H1 (cell line): ENCODE measurements at places on chromosomes 7 and 10. TPM values are rescaled to one million over a fixed set of nuclear protein-coding genes. Genes with fewer than 3 reads are reported as not detected.

Gene GIMAP2
- not detected in 2 replicates for polyA plus RNA-seq

Gene CLDN4
- polyA plus RNA-seq: 69.3 and 112 TPM in 2 replicates

Gene PPP3CB
- 8.2 and 10.5 TPM in 2 replicates for polyA plus RNA-seq

Gene NXPH1
- polyA plus RNA-seq: 0.14 and 0.24 TPM in 2 replicates

DNA sequence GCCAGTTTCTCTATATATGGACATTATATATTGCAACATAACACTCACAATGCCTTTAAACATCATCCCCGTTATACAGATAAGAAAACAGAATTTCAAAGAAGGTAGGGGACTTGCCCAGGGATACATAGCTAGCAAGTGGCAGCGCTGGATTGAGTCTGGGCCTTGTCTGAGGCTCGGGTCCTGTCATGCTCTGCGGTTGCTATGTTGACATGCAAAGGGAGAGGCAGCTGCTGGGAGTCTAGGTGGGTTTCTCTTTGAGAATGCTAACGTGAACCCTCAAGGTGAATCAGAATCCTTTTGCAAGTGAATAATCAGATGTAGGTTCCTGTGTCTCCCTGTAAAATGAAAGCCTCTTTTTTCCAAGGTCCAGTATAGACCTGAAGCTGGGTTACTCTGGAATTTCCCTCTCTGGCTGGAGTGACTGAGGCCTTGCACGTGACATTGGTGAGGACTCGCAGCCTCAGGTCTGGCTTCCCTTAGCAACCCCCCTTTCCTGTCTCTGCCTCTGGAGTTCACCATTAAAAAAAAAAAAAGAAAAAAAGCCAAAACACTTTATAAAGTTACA, 38.9 kb downstream of the TCF7L2 start:
- H3K4me3 ChIP-seq: no peak overlapping the region
- H3K4me1 ChIP-seq: peaks cover 38% of the 10 kb centered on the region
- no peak for DNase-seq

GRCh38 chr7:116918704-116919103, 34.6 kb upstream of the ST7 start:
- no peak overlapping the region for H3K4me3 ChIP-seq
- no peak overlapping the region for H3K27ac ChIP-seq
- no peak for DNase-seq
- H3K27me3 ChIP-seq: no peaks in the 10 kb centered on the region
- no peaks in the 10 kb centered on the region for H3K4me1 ChIP-seq

GRCh38 chr10:1432161-1432560, 305.2 kb downstream of the ADARB2 start:
- no peak overlapping the region for H3K4me3 ChIP-seq
- no peaks in the 10 kb centered on the region for H3K27me3 ChIP-seq
- H3K4me1 ChIP-seq: no peaks in the 10 kb centered on the region; the same call in 1 of the 2 replicates
- no peak overlapping the region for H3K27ac ChIP-seq
- H3K36me3 ChIP-seq: no peaks in the 10 kb centered on the region
- DNase-seq: no peak

- H3K27me3 ChIP-seq: no peaks in the 10 kb centered on the region
- no peak for DNase-seq
- H3K36me3 ChIP-seq: no peaks in the 10 kb centered on the region
- no peak overlapping the region for H3K27ac ChIP-seq
- no peak overlapping the region for H3K4me3 ChIP-seq
- no peaks in the 10 kb centered on the region for H3K4me1 ChIP-seq
Observed at GRCh38 chr7:120825152-120825551, 32.8 kb downstream of the TSPAN12 start.

DNA sequence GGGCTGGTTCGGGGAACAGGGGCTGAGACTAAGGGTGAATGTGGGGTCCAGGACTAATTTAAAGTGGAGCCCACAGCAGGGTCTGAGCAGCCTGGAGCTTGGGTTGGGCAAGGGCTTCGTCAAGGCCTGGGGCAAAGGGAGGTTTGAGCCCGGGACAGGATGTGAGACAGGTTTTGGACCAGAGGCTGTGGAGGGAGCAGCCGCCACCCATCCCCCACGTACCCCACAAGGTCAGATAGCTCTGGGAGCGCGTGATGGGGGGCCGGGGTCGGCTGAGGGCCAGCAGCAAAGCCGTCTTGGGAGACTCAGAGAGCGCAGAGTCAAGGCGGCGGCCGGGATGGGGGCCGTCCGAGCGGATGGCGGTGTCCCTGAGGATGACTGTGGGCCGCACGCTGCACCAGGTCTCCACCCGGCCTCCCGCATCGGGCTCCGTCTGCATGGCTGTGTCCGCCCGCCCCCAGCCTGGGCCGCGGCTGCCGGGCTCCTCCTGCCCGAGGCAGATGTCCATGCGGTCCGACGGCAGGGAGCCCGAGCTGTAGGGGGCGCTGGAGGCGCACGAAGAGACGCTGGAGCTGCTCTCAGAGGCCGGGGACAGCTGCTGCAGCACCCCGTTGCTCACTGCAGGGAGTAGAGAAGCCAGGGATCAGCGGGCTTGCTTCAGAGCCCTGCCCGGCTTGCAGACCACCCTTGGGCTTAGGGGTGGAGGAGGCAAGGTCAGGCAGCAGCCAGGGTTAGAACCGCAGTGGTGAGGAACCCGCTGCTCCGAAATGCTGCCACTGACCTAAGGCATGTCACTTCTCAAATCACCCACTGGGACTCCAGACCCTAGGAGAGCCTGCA, 12.1 kb downstream of the PDZD7 start:
- H3K4me3 ChIP-seq: peak overlapping the region; percentile 59
- peaks cover 10% of the 10 kb centered on the region for H3K4me1 ChIP-seq
- no peaks in the 10 kb centered on the region for H3K36me3 ChIP-seq
- H3K27me3 ChIP-seq: peaks cover 25% of the 10 kb centered on the region
- no peak overlapping the region for H3K27ac ChIP-seq

DNA sequence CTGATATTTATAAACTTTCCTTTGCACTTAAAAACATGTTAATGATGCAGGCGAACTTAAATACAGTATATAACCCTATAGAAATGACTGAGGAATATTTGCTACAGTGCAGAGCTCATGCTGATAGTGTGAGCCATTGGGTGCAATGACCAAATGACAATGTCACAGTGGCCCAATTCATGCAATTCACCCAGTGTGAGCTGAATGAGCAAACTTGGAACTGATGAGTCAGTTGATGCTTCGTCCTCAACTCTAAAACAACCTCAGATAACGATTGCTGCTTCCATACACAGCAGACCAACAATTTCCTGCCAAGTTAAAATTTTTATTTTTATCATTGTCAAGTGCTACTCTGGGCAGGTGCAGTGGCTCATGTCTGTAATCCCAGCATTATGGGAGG, 12.1 kb upstream of the ZC3HAV1L start:
- H3K27me3 ChIP-seq: no peaks in the 10 kb centered on the region
- no peak overlapping the region for H3K4me3 ChIP-seq
- no peak overlapping the region for H3K27ac ChIP-seq
- H3K36me3 ChIP-seq: peaks cover 8% of the 10 kb centered on the region

- no peak overlapping the region for H3K4me3 ChIP-seq
- no peak overlapping the region for H3K27ac ChIP-seq
Observed at GRCh38 chr7:19705663-19706062, 3.2 kb downstream of the POLR1F start.

- peaks cover 10% of the 10 kb centered on the region for H3K4me1 ChIP-seq
- H3K27ac ChIP-seq: no peak within 1 kb of the TSS
- H3K4me3 ChIP-seq: peak within 1 kb of the TSS; percentile 81
Observed at GRCh38 chr10:17228091-17229015, at the start of gene VIM. VIM (plus strand) TSS chr10:17228241; CDS start chr10:17229423, 1,182 bp downstream.

DNA sequence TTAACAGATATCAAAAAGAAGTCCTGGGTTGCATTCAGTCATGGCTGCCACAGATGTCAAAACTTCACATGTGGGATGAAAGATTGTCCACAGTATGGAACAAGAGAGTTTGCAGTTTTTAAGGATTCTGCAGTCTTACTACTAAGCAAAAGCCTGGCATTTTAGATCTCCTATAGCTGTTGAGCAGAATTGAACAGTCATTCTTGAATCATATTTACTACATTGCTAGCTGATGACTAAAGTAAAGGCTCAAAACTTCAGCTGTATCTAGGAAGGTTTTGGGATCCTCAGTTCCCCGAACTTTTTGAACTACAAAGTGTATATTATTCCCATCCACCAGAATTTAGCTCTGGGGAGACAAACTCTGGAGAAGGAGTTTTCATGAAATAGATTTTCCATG, 31.0 kb downstream of the BET1 start:
- H3K27me3 ChIP-seq: no peaks in the 10 kb centered on the region
- H3K4me1 ChIP-seq: no peaks in the 10 kb centered on the region
- H3K27ac ChIP-seq: no peak overlapping the region
- no peaks in the 10 kb centered on the region for H3K36me3 ChIP-seq
- no peak overlapping the region for H3K4me3 ChIP-seq

GRCh38 chr7:25857376-25858067, 294.5 kb upstream of the NFE2L3 start:
- peak overlapping the region; percentile 41 for H3K4me3 ChIP-seq
- peaks cover 82% of the 10 kb centered on the region for H3K27me3 ChIP-seq
- H3K4me1 ChIP-seq: peaks cover 12% of the 10 kb centered on the region
- no peak overlapping the region; the same call in 1 of the 2 replicates for H3K27ac ChIP-seq
- no peak for DNase-seq
